ENCODE measurements at places on chromosomes 5 and 9.

GRCh38 chr9:104138243-104138868, 44.2 kb downstream of the SMC2 start:
- no peak for DNase-seq

DNA sequence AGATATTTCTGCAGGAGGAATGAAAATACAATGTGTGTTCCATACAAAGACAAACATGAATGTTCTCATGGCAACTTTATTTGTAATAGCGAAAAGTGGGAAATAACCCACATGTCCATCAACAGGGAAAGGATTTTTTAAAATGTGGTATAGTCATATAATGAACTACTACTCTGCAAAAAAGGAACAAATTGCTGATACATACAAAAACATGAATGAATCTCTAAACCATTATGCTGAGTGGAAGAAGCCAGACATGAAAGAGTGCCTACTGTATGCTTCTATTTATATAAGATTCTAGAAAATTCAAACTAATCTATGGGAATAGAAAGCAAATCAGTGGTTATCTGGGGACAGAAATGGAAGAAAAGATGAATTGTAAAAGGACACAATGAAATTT, 52.5 kb downstream of the CDKL3 start:
- DNase-seq = no peak

DNA sequence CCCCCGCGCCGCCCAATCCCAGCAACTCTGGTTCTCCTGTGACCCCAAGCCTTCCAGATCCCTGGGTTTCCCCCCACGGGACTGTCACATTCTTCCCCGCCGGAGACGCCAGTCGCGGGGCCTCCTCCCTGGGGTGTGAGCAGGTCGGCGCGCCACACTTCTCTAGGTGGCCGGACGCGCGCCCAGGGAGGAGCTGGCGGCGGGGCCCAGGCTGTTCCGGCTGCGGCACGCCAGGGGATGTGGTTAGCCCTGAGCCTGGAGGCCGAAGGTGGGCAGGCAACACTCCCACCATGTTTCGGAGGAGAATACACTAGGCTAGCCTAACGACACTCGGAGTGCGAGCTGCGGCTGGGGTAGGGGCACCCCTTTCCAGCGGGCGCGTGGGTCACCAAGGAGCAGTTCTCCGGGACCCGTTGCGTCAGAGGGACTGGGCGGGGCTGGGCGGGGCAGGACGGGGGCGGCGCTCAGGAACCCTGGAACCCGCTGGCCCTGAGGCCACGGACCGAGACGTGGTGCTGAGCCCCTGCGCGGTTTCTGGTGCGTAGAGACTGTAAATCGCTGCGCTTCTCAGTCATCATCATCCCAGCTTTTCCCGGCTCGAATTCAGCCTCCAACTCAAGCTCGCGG, at the start of gene SLC27A6:
TSS of gene SLC27A6 (plus strand) at position 478 of the 627 bp plus-strand sequence. CDS start 650 bp downstream, outside the sequence.
- no peak for DNase-seq

DNA sequence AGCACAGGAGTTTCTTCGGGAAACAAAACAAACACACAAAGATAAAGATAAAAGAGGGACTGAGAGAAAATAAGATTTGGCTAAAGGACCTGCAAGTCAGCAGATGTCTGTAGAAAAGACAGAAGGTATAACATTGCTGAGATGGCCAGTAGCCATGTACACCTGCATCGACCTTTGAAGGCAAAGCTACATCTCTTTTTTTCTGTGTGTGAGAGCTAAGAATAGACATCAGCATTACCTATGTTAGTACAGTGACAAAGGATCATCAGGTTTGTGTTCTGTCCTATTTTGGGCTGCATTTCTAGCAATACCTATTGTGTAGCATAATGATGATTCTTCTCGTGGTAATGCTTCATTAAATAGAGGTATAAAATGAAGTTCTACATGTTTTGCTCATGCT, 64.9 kb downstream of the KDM4C start:
- DNase-seq = no peak

DNA sequence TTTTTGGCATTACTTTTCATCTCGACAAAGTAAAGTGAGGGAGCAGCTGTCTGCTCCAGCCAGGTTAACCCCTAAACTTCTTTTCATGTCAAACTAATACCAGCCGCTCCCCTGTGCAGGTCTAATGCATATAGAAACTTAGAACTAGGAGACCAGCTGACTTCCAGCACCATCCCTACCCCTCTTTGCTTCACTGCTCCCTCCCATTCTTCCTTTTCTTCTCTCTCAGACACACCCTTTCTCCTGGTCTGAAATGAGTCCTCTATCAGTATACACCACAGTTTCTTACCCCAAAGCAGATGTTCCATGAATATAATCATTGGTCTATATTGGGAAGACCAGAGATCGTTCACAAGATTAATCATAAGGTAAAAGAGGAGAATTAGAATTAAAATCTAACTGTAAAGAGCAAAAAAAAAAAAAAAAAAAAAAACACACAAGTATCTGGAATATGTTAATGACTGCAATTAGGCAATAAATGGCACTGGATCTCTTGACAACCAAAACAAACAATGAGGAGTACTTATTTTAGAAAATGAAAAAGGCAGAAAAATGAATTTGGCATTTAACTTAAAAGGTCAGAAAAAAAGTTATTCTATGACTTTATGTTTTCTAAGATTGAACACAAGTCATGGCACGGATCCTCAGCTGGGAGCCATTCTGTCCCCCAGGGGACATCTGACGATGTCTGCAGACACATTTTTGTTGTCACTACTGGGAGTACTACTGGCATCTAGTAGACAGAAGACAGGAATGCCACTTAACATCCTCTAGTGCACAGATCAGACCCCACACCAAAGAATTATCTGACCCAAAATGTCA, 209.8 kb downstream of the PJA2 start:
- DNase-seq = no peak

DNA sequence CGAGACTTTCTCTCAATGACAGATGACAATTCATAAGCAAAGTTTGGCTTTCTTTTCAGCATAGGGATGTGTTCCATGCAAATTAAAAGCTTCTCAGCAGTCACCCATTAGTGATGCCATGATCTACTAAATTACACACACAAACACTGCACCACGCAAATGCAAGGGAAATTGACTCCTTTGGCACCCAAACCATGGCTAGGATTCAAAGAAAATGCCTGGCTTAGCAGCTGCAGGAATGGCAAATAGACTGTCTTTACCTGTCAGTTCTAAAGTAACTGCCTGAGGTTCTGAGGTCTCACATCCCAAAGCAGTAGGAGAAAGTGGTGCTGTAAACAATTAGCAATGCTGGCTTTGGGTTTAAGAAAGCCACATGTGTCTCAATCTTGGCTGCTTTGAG, 108.6 kb upstream of the ATP10B start:
- DNase-seq = no peak

DNA sequence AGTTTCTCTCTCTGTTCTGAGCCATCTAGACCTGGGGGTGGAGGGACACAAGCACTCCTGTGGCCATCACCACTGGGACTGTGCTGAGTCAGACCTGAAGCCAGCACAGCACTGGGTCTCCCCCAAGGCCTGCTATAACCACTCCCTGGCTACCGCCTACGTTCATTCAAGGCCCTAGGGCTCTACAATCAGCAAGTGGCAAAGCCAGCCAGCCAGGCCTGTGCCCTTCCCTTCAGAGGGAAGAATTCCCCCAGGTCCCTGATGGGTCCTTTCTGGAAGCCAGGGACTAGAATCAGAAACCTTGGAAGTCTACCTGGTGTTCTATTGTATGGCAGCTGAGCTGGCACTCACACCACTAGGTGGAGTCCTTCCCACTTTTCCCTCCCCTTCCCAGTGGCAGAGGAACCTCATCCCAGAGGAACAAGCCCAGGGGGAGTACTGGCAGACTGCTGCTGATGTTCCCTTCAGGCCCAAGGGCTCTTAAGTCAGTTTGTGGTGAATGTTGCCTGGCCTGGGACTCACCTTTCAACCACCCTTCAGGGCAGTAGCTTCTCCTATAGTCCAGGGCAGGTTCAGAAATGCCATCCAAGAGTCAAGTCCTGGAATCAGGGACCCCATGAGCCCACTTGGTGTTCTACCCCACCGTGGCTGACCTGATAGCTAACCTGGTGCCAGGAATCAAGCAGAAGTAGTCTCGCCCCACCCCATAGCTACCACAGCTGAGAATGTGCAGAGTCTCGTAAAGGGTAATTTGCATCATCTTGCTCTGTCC, 20.0 kb downstream of the JMY start:
- no peak for DNase-seq

DNA sequence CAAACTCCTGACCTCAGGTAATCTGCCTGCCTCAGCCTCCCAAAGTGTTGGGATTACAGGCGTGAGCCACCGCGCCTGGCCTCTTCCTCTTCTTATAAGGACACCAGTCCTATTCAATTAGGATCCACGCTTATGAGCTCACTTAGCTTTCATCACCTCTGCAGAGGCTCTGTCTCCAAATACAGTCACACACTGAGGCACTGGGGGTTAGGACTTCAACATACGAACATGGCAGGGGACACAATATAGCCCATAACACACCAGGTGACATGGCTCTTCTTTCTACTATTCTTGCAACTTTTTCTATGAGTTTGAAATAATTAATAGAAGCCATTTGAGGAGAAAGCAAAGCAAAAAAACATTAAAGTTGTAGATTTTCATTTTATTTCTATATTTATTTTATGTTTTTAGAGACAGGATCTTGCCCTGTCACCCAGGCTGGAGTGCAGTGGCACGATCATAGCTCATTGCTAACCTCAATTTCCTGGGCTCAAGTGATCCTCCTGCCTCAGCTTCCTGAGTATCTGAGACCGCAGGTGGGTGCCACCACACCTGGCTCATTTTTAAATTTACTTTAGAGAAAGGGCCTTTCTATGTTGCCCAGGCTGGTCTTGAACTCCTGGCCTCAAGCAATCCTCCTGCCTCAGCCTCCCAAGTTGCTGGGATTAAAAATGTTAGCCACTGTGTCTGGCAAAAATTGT, 6.0 kb upstream of the PRRT1B start:
- DNase-seq = no peak

- no peak for DNase-seq
Observed at GRCh38 chr5:56963246-56963645, 11.3 kb upstream of the MIER3 start.

DNA sequence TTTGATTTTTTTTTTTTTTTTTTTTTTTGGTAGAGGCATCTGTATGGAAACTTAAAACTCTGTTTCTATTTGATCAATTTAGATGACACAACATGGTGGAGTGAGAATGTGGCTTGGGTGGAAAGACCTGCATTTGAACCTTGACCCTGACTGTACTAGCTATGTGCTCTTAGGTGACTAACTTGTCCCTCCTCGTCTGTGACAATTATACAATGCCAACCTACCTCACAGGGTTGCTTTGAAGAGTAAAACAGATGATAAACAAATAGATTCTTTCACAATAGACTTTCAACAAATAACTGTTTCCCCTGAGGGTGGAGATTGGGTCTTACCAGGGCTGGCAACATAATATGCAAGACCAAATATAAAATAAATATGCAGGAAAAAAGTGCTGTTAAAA, 109.3 kb downstream of the CRB2 start:
- DNase-seq = no peak

DNA sequence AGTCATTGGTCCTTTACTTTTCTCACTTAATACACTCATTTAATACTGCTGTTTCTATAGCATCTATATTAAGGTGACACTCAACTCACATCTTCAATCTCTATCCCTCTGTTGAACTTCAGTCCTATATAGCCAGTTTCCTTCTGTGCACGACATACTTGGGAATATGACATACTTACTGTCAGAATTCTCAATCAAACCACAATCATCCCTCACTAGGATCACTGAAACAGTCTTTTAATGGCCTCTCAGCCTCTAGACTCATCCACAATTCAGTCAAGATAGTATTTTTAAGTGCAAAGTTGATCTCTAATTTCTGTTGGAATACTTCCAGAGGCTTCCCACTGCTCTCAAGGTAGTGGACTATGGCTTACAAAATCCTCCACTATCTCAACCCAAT, 251.0 kb upstream of the MEF2C start:
- DNase-seq = no peak

GRCh38 chr9:91533382-91533781, 109.8 kb upstream of the NFIL3 start:
- no peak for DNase-seq

- DNase-seq = no peak
Observed at GRCh38 chr9:87562530-87563170, 65.0 kb downstream of the DAPK1 start.

GRCh38 chr5:50711280-50711679, 44.8 kb downstream of the PARP8 start:
- no peak for DNase-seq

DNA sequence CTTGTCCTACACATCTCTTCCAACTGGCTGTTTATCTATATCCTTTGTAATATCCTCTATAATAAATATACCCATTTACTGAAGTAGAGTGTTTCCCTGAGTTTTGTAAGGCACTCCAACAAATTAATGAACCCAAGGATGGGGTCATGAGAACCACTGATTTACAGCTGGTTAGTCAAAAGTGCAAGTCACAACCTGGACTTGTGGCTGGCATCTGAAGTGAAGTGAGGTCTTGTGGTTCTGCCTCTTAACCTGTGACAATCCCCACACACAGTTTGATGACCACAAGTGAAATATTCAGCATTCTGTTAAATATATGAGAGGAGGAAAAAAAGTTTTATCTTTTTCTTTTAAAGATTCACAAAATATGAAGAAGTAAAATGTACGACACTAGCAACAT, 126.1 kb downstream of the NR2F1-AS1 start:
- DNase-seq = no peak

DNA sequence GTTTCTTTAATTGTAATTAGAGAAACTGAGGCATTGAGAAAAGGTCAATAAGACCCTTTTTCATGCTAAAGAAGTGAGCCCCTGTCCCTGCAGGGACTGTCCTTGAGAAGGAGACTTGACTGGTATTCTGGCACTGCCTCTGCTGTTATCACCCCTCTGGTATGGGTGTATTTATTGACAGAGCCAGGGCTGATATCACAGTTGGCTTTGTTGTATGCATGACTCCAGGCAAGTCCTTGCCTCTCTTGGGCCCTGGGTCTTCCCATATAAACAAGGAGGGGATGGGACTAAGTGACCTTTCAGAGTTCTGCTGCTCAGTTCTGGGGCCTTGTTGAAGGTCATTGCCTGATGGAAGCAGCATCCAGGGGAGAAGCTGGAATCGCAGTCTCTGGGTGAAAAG, 71.8 kb upstream of the PPARGC1B start:
- DNase-seq = no peak

DNA sequence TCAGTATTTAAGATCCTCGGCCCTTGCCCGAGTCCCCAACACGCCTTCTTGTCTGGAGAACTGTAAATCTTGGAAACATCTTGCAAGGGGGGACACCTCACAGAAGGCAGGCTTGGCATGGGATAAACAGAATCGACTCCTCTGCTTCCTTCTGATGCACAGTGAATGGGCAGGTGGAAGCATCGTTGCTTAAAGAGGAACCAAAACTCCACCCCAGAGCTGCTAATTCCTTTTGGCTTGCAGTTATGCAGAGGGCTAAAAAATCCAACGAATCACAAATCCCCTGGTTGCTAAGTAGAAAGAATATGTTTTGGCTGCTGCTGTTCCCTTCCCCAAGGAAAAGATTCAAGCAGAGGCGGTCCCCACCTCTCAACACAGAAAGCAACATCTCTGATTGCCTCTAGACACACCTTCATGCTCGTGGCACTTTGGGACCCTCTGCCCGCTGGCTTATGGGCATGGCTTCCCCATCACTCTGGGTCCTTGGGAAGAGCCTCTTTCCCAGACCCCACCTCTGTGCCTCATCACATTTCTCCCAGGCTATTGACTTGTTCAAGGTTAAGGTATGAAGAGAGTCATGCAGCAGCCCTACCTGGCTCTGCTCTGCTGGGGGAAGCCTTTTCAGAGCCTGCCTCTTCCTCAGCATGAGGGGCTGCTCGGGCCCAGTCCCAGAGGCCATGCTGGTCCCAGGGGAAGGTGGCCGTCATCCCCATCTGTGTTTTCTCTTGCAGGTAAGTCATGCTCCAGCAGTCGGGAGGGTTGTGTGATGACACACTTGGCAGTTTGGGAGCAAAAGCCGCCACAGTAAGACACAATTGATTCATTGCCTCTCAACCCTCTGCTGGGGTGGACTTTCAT, 137.1 kb downstream of the KCNIP1 start:
- no peak for DNase-seq

- no peak for DNase-seq
Observed at GRCh38 chr5:137086342-137086741, 412.8 kb downstream of the SPOCK1 start.
